ENCODE measurements at places on chromosomes 16 and 17. TPM values are rescaled to one million over a fixed set of nuclear protein-coding genes. Genes with fewer than 3 reads are reported as not detected.

KRT20 gene
- not detected for total RNA-seq

METTL26 gene
- 76.9 TPM for total RNA-seq

HS3ST3A1 gene
- total RNA-seq, result 0.18 TPM

AIPL1 gene
- not detected for total RNA-seq

PTX4 gene
- total RNA-seq, result not detected

TNK1 gene
- 0.28 TPM for total RNA-seq

HOXB3 gene
- total RNA-seq, result 9.1 TPM

All from endothelial cell of coronary artery (primary cell).